ENCODE measurements at places on chromosomes 3 and 15.
A peak's percentile ranks its signal among the peaks of the same experiment; 100 is the strongest.

GRCh38 chr15:68843425-68844311 is 23.0 kb upstream of the ANP32A start:
- DNase-seq: peak; percentile 69

DNA sequence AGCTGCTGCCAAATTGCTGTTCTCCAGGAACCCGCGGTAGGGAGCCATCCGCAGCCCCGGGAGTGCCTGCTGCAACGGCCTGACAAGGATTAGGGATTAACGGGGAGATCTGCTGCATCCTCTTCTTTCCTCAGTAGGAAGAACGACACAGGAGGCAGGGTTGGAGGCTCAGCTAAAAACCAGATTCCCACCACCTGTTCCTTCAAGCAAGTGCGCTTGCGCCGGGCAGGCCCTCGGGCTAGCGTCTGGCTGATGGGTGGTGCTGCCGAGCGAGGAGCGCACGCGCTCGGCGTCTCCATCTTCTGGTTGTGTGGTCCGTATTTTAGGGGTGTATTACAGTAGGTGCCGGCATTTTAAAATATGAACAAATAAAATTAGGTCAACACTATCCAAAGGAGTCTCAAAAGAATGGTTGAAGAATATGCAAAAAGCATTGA is 25.4 kb upstream of the SLC25A26 start:
- peak; percentile 68 for DNase-seq

- DNase-seq: no peak
These were observed 843.6 kb upstream of the ALCAM start for GRCh38 chr3:104523136-104523535.

DNA sequence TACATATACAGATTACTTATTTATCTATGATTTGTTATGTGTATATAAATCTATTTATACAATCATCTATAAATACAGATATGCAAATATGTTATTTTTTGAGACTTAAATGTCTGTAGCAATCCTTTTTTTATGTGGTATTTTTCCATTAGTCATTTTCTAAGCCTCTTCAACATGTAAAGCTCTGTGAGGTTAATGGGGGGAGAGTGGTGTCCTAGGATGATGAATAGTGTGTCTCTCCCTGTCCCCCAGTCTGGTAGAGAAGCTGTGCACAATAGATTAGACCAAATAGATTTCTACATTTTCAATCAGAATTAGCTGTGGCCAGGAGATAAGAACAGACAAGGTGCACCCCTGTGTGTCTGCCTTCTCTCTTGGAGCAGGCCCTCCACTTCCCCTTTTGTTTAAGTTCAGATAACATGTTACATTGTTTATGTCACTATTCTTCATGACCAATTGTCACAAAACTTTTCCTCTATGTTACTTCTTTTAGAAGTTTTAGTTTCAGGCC is 453.9 kb downstream of the LPP start:
- DNase-seq: no peak

DNA sequence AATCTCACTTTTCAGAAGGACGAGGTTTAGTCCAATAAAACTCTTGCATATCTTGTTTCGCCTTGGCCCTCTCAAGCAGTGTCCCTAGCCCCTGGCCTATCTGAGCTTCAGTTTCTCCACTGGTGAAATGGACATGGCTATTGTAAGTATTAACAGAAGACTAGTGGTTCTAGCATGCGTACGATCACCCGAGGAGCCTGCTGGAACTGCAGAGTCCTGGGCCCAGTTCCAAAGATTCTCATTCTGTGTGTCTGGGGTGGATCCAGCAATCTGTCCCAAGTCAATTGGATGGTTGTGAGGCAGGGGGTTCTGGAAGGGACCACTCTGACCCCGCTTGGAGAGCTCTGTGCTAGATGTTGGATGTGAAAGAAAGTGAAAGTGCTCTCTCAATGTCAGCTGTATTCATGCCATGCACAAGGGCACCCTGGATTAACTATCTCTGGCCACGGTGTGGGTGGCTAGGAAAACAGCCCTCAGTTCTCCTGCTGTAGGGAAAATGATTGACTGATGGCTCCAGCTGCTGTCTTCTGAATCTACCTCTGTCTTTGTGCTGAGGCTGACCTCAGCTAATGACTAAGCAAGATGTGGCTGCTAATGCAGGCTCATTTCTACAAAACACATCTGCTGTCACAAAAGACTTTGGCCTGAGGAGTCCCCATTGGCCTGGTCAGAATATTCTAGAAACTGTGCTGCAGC is 1.9 kb upstream of the PLA1A start:
- DNase-seq: no peak

GRCh38 chr15:81161160-81161673 is 27.1 kb downstream of the CFAP161 start:
- DNase-seq: no peak

GRCh38 chr3:12165909-12166308 is 7.2 kb upstream of the TIMP4 start:
- DNase-seq: no peak

- peak; percentile 6 for DNase-seq
These were observed 65.5 kb downstream of the BBX start for GRCh38 chr3:107588217-107588616.

GRCh38 chr15:82805994-82806406 is at the start of gene FSD2:
FSD2 (minus strand) TSS chr15:82806069; CDS start chr15:82787390, 18,679 bp downstream.
- DNase-seq: no peak

DNA sequence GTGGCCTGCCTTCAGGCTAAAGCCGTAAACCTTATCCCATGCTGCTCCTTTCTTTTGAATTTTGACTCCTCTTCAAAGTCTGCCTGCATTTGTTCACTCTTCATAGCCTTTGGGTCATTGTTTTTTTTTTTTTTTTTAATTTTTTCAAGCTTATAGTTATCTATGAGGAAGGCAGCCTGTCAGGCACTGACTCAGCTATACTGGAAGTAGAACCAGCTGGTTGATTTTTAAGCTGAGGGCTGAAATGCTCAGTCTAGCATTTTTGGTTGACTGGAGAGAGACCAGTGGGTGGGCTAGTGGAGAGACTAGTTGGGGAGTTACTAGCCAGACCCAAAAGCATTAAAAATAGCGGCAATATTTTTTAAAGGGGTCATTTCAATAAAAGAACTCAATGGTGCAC is 44.1 kb downstream of the C3orf20 start:
- DNase-seq: no peak

DNA sequence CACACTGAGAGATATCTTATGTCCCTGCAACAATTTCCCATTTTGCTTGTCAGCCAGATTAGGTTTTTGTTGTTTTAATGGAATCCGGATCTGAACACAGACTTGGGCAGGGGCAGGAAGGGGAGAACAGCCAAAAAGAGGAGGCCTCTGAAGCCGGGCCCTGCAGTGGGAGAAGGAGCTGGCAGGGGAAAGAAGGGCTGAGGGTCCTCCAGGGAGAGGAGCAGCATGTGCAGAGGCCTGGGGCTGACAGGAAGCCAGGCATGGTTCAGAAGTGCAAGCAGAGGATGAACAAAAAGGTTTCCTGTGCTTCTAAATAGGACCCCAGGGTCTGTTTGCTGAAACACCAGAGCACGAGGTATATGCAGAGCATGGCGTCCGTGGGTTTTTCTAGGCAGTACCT is 49.1 kb upstream of the POMGNT2 start:
- no peak for DNase-seq

GRCh38 chr3:161890147-161890625 is 393.6 kb downstream of the OTOL1 start:
- DNase-seq: peak; percentile 24

DNA sequence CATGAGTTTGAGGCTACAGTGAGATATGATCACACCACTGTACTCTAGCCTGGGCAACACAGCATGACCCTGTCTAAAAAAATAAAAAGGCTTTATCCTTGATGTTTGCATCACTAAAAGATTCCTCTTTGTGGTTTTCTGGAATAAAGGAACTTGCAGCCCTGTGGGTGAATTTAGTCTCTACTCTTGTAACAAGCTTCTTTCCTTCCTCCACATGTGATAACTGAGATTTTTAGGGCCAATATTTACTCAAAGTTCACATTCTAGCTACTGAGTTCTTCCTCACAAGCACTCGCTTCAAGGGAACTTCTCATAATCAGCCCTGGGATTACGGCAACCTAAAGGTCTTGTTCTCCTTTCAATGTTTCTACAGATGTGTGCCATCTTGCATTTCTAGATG is 24.6 kb downstream of the COMMD2 start:
- DNase-seq: no peak
